Activated T-cell treated with anti-CD3 and anti-CD28 coated beads, Interleukin-2, amount 50 U/mL, for 1 hour (primary cell): ENCODE measurements at places on chromosomes 5 and 9.

- DNase-seq: no peak
Observed at GRCh38 chr5:57825031-57825686, 342.5 kb upstream of the ACTBL2 start.

DNA sequence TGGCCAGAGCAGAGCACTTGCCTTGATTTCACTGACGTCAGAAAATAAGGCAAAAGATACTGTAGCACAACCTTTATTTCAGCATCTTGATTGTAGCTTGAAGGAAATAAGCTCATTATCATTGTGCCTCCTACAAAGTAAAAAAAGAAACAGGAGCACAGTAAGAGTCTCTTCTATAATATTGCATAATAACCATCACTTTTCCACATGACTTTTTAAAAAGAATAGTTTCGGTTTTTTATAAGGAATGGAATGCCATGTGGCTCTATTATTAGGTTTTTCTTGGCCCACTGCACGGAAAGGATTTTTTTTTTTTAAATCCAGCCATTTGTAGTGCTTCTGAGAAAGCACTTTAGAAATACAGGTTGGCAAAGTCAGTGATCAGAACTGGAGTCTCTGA is 655.3 kb downstream of the LRRC70 start:
- DNase-seq: no peak

DNA sequence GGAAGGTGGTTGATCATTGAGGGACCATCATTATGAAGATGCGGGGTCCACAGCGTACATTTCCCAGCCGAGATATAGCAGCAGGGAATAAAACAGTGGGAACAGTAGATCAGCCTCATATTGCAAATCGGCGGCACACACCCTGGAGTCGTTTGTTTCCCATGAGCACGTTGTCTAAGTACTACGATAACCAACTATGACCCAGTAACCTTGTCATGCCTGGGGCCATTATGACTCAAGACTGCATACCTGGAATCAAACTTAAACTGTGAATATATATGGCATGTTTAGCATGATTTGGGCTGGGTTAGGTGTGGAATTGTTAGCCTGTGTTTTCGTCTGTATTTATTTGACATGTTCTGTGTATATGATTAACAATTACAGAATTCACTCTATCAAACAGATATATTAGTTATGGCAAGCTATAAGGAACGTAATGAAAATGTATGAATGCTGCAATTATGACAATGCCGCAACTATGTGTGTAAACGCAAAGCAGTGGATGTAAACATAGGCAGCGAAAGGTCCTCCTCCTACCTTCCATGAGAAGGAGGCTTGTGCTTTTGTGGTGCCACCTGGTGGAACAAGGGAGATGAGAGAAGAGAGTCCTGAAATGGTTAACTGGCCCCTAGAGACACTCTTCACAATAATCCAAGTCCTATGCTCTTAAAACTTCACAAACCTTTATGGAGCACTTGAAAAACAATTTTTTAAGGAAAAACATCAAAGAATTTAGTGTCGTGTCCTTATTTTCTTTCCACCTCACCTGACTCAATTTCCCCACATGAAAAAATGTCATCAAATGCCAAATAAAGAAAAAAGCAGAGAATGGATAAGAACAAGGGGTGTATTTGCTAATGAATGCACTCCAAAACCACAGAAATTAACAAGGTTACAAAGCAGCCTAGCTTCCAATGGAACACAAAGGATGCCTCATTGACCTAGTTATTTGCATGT is 47.1 kb downstream of the SEMA5A start:
- no peak for DNase-seq

GRCh38 chr9:125355601-125356000 is 94.0 kb downstream of the GAPVD1 start:
- DNase-seq: no peak

DNA sequence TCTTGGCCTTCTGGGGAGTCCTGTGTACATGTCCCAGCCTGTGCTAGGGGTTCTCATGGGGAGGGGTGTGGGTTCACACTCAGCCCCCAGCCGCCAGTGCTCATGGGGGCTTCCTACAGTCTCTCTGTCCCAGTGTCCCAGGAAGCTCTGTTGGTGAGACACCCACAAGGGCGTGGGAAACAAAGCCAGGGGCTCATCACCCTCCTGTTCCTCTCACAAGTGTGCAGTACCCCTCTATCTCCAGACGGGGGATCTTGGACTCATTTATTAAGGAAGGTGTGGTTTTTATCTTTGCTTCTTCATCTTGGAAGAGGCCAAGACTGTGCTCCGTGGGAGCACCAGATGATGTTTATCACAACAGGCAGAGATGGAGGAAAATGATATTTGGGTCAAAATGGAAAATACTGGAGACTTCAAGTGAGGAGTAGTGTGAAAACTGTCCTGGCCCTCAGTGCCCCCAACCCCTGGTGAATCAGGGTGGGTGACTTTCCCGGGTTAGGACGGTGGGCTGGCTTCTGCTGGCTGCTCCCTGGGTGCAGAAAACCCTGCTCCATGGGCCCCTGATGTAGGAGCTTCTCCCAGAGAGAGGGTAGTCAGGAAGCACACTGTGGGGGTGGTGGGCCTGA is 15.2 kb downstream of the TMEM171 start:
- no peak for DNase-seq

GRCh38 chr9:125262294-125262991 is 817 bp downstream of the GAPVD1 start:
- DNase-seq: no peak

DNA sequence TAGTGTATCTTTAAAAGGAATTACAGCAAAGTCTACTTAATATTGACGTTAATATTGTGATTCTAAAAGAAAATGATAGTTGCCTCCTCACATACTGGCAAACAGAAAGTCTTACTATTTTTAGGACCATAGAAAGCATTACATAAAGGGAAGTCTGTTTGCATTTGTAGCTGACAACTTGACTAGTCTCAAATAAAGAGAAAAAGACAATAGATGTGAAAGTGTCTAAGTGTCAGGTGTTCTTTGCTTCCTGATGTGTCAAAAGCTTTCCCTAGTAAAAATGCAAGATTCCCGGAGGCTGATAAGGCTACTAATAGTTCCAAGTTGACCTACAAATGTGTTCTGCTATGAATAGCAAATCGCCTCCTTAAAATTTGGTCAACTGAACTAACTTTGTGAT is 259.7 kb downstream of the CDH10 start:
- DNase-seq: no peak

DNA sequence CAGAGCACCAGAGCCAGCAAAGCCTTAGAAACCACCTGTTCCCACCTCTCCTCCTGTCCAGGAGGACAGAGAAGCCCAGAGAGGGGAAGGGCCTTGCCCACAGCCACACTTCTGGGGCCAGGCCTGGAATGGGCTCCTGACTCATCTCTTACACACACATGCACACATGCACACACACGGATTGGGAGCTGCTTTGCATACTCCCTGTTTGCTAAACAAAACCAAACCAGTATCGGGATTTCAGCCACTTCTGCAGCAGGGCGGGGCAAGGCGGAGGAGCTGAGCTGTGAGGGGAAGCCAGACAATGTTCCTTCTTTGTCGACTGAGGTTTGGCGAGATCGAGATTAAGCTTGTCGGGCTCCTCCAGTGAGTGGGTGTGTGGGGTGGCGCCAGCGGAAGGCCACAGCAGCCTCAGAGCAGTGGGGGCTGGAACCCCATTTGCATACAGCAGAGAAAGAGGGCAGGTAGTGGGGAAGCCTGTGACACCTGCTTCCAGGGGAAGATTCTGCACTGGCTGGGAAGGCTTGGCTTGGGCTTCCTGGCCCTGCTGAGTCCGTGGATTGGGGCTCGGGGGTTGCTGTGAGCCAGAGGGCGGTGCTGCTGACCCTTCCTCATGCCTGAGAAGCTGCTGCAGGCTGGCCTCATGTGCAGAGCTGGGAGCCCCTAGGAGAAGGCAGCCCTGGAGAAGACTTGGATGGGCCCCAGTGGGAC is 16.1 kb downstream of the GFI1B start:
- no peak for DNase-seq

- no peak for DNase-seq
Observed at GRCh38 chr5:78827725-78828124, 157.4 kb downstream of the ARSB start.

DNA sequence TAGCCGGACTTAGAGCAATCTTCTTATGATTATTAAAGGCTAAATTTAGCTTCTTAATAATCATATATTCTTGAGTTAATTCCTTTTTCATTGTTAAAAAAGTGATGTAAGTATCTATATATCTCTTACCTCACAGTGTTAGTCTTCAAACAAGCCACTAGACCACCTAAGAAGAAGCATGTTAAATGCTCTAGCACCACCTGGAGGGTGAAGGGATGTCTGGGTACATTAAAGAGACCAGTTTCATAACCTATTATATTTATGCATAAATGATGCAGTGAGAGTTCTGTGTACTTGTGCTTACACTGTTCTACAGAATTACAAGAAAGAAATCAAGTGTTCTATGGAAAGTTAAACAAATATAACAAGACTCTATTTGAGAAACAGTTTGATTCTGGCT is 55.9 kb upstream of the SLCO6A1 start:
- no peak for DNase-seq

GRCh38 chr5:177425196-177425800 is 1.2 kb upstream of the GRK6 start:
- no peak for DNase-seq

GRCh38 chr5:136001466-136001981 is 27.3 kb upstream of the TGFBI start:
- DNase-seq: no peak

- DNase-seq: no peak
Observed at GRCh38 chr9:98852961-98853360, 45.5 kb downstream of the GALNT12 start.

DNA sequence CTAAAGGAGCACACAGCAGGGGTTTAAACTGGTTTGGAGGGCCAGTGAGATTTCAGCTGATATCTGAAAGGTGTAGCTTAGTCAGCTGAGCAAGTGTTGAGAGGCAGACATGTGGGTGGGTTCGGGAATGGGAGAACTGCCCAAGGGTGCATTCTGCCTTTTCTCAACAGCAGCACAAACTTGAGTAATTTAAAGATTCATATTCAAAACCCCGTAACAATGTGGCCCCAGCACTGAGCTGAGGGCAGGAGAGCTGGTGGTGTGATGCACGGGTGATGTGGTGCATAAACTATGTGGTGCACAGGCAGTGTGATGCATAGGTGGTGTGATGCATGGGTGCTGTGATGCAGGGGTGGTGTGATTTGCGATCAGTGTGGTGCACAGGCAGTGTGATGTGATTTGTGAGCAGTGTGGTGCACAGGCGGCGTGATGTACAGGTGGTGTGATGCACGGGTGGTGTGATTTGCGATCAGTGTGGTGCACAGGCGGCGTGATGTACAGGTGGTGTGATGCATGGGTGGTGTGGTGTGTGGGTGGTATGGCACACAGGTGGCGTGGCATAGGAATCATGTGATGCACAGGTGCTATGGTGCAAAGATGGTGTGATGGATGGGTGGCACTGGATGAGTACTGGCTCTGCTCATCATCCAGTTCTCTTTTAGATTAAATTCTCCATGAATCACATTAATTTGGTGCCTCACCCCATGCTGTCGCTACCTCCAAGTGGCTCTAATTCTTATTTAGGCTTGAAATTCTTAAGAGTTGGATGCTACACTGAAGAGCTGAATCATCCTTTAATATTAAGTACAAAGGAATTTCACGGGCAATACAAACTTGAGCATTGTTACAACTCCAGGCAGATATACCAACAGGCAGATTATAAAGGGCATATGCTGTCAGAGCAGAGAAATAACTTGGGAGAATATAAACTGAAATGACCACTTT is 53.6 kb downstream of the DAP start:
- DNase-seq: no peak

GRCh38 chr5:173243831-173244305 is 8.9 kb upstream of the NKX2-5 start:
- DNase-seq: no peak

DNA sequence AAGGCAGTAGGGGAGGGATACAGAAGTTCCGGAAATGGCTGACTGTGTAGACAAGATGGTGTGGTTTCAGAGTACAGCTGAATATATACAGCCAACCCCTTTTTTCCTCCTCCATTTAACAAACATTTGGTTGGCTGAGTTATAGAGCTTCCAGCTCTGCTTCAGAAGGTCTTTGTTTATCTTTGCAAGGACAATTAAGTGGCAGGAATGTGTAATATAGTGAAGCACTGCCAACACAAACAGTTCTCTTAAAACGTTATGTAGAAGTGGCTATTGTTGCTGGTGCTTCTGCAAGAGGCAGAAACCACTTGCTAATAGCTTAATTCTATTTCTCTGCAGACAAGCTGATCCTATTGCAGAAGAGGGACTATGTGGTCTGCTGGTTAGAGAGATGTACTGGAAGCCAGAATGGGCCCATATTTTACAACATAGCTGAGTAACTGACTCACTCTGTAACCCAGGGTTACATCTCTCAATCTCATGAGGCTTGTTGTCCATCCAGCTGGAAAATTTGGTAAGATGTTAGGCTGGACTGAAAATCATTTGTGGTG is 62.7 kb upstream of the OSMR start:
- DNase-seq: no peak

DNA sequence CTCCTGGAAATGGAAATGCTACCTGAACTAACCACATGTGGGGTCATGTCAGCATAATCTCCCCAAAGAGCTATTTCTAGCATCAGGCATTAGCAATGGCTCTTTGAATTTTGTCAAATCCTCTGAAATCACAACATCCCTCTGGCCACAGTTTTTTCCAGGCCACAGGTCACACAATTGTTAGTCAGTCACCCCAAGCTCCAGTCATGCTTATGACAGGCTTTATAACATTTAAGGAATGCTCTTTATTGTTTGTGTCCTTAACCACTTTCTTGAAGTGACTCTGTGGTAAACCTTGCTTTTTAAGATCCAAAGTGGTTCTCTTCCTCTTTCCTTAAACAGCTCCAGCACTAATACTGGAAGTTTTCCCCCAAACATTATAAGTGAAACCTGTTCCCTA is 169.2 kb upstream of the HMHB1 start:
- DNase-seq: no peak

- no peak for DNase-seq
Observed at GRCh38 chr5:139912158-139912557, 116.5 kb downstream of the PSD2 start.

GRCh38 chr9:131892162-131892707 is 152.4 kb upstream of the RAPGEF1 start:
- no peak for DNase-seq

GRCh38 chr5:42927730-42928129 is 112.4 kb downstream of the ANXA2R start:
- DNase-seq: no peak

- no peak for DNase-seq
Observed at GRCh38 chr9:135023088-135023785, 64.2 kb upstream of the OLFM1 start.

- no peak for DNase-seq
Observed at GRCh38 chr9:91391412-91391811, 29.7 kb upstream of the AUH start.

DNA sequence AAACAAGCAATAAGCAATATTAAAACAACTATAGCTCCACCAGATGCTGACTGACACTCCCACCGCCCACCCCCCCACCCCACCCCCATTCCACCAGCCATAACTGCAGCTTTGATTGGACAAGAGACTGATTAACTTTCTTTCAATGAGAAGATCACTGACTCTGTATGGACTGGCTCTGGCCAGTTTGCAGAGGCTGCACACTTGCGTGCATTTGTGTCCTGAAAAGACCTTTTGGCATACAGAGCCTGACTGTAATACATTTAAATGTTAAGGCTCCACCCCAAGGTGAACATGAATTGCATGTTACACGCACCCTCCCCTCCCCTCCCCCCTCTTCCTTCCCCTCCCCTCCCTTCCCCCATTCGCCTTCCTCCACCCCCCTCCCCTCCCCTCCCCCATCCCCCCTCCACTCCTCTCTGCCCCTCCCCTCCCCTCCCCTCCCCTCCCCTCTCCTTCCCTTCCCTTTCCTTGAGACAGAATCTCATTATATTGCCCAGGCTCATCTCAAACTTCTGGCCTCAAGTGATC is 31.1 kb downstream of the FGD3 start:
- DNase-seq: no peak

GRCh38 chr5:75199946-75200345 is 36.7 kb downstream of the ANKRD31 start:
- no peak for DNase-seq
